ENCODE measurements at places on chromosomes 7 and 10.
A peak's percentile ranks its signal among the peaks of the same experiment; 100 is the strongest.

DNA sequence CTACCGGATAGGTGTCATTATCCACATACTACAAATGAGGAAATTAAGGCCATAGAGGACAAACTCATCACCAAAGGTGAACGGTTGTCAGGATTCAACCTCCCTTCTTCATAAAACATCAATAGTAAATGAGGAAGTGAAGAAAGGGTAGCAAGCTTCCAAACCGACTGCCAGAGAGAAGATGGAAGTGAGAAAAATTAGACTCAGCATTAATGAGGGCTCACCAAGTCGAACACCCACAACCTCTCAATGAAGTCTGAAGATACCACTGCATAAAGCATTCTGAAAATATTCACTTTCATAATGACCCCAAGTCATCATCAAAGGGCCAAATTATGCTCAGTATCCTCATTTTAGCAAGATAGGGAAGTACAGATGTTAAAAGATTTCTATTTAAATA is 29.6 kb downstream of the ABCB4 start:
- no peak for ATAC-seq

DNA sequence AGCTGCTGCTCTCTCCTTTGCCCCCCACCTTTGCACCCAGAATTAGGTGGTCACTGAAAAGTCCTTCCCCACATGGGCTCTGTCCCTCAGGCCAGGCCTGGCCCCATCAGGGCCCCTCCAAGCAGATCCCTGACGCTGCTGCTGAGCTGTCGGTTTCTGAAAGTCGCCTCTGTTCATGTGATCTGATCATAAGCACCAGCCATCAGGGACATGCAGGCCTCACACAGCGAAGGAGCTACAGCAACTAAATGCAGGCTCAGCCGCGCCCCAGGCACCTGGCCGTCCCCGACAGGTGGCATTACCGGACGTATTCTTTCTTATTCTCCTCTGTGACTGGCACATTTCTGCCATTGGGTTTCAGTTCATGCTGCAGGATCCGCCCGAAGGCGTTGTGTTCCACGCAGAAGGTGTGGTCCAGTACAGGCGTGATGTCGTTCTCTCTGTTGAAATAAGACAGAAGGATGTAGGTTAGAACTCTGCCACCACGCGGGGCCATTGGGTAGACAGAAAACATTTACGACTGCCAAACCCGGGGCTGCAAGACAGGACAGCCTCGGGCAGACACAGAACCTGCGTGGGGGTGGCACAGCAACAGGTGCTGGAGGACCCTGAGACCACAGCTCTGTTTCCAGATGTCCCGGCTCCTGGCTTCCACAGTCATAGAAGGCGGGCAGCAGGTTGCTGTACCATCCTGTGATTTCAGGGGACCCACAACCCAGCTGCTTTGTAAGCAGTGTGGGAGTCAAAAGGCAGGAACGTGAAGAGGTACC is 105.6 kb downstream of the SMURF1 start:
- no peak for ATAC-seq

DNA sequence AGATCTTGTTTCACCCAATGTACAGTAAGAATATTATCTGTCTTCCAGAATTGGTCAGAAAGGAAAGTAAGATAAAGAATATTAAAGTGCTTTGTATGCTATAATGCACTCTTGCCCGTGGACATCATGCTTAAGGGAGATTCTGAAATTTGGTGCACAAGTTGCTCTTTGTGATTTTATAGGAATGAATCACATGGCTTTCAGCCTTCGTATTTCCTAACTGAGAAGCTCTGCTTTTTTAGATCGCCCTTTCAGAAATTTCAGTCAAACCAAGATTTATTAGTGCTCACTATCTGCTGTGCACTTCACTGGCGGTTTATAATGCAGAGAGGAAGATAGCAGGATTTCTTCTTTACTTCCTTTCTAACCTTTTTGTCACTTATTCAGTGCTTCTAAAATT is 1248.5 kb upstream of the LRRN3 start:
- no peak for ATAC-seq

- ATAC-seq: no peak
Measured at GRCh38 chr7:98557538-98558031, 59.5 kb upstream of the NPTX2 start.

GRCh38 chr7:44665531-44666213 is 59.2 kb downstream of the OGDH start:
- ATAC-seq: peak; percentile 64

GRCh38 chr7:27100694-27101170 is 1.8 kb downstream of the HOXA2 start:
- ATAC-seq: no peak

GRCh38 chr10:58065529-58065815 is 202.2 kb downstream of the IPMK start:
- no peak for ATAC-seq

DNA sequence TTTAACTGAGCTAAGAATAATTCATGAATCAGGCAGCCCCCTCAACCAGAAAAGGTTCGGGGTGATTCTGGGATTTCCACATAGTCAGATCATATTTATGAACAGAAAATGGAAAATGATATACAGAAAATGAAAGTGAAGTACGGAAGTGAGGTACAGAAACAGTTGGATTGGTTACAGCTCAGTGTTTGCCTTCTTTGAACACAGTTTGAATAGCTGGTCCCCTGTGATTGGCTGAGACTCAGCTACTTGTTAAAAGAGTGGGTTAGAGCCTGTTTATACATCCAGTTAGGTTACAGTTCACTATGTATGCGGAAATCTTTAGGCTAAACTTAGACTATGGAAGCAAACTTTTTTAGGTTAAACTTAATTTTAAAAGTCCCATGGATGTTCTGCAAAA is 511.7 kb downstream of the PLXDC2 start:
- ATAC-seq: no peak

DNA sequence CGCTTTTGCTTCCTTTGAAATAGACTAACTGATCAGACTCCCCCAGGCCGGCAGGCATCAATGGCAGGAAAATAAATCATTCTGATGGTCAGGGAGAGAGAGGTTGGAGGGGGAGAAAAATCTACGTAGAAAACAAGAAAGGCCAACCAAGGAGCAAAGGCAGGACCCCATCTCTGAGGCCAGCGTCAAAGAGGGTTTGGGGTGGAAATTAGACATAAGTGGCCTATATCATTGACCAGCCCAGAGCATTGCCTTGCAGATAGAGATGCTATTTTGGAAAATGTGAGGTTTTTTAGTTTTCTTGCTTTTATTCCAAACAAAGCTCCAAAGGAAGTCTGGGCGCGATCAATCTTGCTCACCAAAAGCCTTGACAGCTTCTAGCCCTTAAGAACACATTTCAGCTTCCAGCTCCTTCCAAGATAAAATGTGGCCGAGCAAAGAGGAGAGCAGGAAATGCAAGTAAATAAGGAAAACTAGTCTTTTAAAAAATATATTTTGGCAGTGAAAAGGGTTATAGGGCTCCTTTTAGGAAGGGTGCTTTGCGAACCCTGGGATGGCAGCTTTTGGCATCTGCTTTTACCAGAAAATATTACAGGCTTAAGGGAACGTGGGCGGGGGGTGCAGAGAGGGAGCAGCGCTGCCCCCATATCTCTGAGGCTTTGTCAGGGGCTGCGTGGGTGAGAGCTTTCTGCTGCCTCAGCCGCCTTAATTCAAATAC is 2.0 kb upstream of the HOXA2 start:
- ATAC-seq: no peak

GRCh38 chr7:136294977-136295376 is 317.8 kb upstream of the MTPN start:
- ATAC-seq: no peak

DNA sequence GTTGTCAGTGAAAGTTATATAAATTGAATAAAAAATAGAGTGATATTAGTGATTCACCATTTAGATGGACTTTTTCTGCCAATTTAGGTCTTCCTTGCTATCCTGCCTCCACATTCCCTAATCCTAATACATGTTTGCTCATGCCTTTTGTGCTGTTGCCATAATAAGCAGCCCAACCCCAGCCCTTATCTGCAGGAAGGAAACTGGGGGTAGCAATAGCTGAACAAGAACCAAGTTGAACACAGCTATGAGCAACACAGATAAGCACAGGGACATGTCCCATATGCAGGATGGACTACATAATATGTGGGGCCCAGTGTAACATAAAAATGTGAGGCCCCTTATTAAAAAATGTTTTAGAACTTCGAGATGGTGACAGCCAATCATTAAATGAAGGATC is 91.2 kb upstream of the AHR start:
- ATAC-seq: no peak

- no peak for ATAC-seq
Measured at GRCh38 chr10:32244421-32245207, 102.3 kb downstream of the EPC1 start.

DNA sequence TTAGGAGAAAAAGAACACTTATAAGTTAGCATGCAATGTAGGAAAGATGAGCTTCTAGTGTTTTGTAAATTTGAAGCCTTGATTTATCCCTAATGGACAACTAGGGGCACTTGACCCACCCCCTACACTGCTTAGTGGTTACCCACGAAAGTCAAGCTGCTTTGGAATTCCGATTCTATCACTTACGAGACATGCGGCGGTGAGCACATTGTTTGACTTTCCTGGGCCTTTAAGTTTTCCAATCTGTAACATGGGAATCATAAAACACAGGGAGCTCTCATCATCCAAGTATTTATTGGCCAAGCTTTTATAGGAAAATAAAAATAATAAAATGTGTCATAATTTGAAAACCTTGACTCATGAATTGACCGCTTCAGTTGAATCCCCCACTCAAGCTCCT is 78.7 kb upstream of the PDK4 start:
- no peak for ATAC-seq

DNA sequence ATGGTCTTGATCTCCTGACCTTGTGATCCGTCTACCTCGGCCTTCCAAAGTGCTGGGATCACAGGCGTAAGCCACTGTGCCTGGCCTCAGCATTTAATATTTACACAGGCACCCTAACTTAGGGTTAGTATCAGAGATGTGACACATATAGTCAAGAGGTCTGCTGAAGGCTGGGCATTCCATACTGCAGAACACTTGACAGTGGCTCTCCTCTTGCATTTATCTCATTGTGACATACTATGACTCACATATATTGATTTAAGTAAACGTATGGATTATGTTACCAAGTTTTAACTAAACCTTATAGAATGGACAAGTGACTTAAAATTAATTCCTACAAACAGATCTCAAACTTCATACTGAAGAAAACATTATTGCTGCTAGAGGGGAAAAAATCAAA is 36.6 kb downstream of the BRAF start:
- no peak for ATAC-seq

- peak; percentile 61 for ATAC-seq
Measured at GRCh38 chr10:121323443-121323842, 274.8 kb downstream of the FGFR2 start.

GRCh38 chr7:137946011-137946410 is 55.9 kb downstream of the CREB3L2 start:
- ATAC-seq: no peak

DNA sequence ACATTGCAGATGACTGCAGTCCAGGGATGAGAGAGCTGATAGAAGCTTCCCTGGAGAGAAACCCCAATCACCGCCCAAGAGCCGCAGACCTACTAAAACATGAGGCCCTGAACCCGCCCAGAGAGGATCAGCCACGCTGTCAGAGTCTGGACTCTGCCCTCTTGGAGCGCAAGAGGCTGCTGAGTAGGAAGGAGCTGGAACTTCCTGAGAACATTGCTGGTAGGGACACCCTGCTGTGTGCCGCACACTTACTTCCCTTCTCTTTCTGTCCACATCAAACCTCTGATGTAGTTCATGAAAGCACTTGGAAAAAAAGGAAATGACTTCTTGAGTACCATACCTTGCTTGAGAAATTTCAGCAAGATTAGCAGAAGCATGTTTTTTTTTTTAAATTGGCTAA is 25.3 kb downstream of the MAP3K8 start:
- no peak for ATAC-seq

DNA sequence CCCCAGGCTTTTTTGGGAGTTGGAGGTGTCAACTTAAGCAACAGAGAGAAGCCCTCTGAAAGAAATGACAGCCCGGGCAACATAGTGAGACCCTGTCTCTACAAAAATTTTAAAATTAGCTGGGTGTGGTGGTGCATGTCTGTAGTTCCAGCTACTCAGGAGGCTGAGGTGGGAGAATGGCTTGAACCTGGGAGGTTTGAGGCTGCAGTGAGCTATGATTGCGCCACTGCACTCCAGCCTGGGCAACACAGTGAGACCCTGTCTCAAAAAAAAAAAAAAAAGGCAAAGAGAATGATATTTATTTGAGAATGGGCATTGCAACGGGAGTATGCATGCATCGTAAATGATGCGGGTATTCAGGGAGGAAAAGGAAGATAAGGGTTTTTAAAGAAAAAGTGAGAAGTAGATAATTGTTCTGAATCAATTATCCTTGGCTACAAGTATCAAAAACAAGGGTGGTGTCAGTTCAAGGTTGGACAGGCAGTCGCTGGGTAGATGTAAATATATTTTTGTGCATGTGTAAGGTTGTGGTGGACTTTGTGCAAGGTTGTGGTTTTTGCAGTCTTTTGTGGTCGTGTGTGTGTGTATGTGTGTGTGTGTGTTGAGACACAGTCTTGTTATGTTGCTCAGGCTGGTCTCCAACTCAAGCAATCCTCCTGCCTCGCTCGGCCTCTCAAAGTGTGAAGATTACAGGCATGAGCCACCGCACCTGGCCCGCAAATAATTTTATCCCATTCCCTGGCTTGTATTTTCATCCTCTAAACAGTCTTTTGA is 65.6 kb downstream of the COL26A1 start:
- no peak for ATAC-seq

- no peak for ATAC-seq
Measured at GRCh38 chr10:46326066-46326465, 39.3 kb downstream of the ANTXRL start.

- no peak for ATAC-seq
Measured at GRCh38 chr7:3246127-3246526, 54.9 kb upstream of the SDK1 start.

DNA sequence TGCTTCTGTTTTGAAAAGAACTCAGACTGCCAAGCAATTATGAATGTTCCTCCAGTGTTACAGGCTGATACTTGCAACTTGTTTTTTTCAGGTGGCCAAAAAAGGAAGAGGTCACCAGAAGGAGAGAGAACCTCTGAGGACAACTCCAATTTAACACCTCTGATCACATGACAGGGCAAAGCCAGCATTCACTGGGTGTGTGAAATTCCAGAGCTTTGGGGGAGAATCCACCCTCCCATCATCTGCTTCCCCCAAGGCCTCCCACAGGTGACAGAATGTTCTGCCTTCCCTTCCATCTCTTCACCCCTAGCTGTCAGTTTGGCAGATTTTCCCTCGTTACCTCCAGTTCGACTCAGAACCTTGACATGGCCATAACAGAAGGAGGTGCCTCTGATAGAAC is 39.1 kb downstream of the GOT1 start:
- ATAC-seq: no peak

DNA sequence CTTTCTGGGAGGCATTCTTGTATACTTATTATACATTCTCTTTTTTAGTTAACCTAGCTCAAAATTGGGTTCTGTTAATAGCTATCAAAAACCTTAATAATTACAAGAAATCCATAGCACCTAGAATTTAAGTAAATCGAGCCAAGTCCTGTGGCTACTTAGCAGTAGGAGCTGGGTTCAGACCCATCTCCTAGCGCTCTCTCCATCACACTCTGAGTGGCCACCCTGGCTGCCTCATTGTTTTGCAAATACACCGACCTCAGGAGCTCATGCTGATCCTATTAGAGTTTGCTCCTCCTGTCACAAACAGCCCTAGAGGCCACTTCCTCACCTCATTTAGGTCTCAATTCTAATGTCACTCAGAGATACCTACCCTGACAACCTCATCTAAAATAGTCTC is 46.2 kb upstream of the OSBPL3 start:
- no peak for ATAC-seq

GRCh38 chr10:46544989-46545791 is 11.3 kb downstream of the GPRIN2 start:
- peak; percentile 14 for ATAC-seq

GRCh38 chr10:77629775-77630506 is 7.7 kb downstream of the KCNMA1 start:
- no peak for ATAC-seq

GRCh38 chr7:99111591-99111990 is 32.3 kb downstream of the SMURF1 start:
- peak; percentile 28 for ATAC-seq

All from esophagus mucosa (tissue), 1 donor.